ENCODE measurements at places on chromosomes 6 and 20. TPM values are rescaled to one million over a fixed set of nuclear protein-coding genes. Genes with fewer than 3 reads are reported as not detected.

Gene COL9A1
- not detected for total RNA-seq

Gene F13A1
- not detected for total RNA-seq

Gene TCP11
- not detected for total RNA-seq

Gene COL12A1
- not detected for total RNA-seq

Gene VGLL2
- total RNA-seq: not detected

Gene SPATS1
- total RNA-seq: not detected

Gene NKX2-4
- not detected for total RNA-seq

Gene THBD
- not detected for total RNA-seq

Gene BNIP5
- not detected for total RNA-seq

Gene GRM1
- total RNA-seq: not detected

Gene NOX3
- not detected for total RNA-seq

Gene HCRTR2
- not detected for total RNA-seq

Gene SLC12A5
- 0.73 TPM for total RNA-seq

Gene ARHGAP40
- not detected for total RNA-seq

Gene LHFPL5
- not detected for total RNA-seq

Gene LY6G5B
- 31.0 TPM for total RNA-seq

Gene CYP39A1
- not detected for total RNA-seq

Gene PTCHD4
- not detected for total RNA-seq

Gene SLC17A1
- 0.32 TPM for total RNA-seq

Gene TPD52L1
- not detected for total RNA-seq

Gene WASF1
- 2.3 TPM for total RNA-seq

Gene GGT7
- total RNA-seq: 13.3 TPM

Gene KIF6
- total RNA-seq: 0.21 TPM

Gene GJA10
- total RNA-seq: 0.32 TPM

Gene PKIB
- 0.52 TPM for total RNA-seq
